CD4-positive, alpha-beta T cell treated with Interleukin-4 for 1 hour (primary cell): ENCODE measurements at places on chromosomes 3 and 15.

GRCh38 chr3:38543586-38543985, 47.4 kb downstream of the EXOG start:
- no peak for DNase-seq

DNA sequence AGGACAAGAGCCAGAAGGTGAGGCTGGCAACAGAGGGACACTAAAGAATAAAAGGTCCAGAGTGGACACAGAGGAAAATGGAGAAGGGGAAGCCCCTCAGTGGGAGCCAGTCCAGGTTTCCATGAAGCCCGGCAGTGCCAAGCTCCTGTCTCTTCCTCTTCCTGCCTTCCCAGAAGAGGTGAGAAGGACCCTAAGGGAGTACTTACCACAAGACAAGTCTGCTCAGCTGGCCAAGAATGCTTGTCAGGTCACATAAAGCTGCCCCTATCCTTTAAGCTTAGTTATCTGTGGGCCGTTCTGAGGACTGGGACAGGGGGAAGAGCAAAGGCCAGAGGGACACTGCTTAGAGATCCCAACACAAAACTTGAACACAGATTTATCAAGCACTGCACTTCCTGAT, 100.2 kb downstream of the RYK start:
- DNase-seq, result no peak

- no peak for DNase-seq
Observed at GRCh38 chr3:123317716-123318115, 116.0 kb downstream of the SEC22A start.

DNA sequence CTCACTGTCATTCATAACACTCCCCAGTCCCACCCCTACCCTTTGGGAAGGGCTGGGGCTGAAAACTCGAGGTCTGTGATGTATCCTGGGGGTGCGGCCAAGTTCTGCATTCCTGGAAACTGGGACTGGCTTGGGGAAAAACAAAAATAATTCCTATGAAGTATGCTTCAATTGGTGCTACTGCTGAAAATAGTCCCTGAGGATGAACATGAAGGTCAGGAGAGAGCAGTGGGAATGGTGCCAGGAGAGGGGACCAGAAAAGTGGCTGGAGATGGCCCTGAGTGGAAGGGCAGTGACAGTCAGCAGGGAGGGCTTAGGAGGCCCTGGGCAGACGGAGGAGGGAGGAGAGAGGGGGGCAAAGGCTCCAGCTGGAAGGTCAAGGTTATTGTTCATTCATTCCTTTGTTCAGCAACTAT, 4.8 kb upstream of the ISLR start:
- DNase-seq, result no peak

- DNase-seq, result no peak
Observed at GRCh38 chr3:88189361-88189810, 39.6 kb downstream of the C3orf38 start.

DNA sequence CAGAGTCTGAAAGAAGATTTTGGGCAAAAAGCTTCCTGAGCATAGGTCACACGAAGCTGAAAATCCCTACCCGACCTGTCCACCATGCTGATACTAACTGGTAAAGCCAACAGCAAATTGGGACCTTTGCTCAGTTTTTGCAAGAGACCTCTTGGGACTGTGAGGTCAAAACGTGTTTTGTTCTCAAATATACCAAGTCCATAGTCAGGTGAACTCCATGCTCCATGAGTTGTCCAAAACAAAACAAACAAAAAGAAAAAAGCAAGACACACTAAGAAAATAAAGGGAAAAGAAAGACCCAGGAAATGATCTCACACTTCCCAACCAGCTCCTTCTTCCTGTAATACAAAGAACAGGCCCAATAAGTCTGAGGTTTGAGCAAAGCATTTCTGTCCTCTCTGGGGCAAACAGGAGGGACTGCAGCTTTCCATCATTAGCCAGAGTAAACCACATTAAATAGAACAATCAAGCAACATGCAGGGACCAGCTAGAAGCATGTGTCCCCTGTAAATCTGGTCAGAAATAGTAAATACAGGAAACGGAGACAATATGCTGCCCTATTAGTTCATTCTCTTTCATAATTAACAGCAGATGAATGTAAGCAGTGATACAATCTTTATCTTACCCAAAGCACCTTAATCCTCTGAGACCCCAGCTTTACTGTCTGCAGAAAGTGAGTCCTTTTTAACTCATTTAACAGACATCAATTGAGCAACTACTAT, 125.0 kb upstream of the LIPC start:
- no peak for DNase-seq

DNA sequence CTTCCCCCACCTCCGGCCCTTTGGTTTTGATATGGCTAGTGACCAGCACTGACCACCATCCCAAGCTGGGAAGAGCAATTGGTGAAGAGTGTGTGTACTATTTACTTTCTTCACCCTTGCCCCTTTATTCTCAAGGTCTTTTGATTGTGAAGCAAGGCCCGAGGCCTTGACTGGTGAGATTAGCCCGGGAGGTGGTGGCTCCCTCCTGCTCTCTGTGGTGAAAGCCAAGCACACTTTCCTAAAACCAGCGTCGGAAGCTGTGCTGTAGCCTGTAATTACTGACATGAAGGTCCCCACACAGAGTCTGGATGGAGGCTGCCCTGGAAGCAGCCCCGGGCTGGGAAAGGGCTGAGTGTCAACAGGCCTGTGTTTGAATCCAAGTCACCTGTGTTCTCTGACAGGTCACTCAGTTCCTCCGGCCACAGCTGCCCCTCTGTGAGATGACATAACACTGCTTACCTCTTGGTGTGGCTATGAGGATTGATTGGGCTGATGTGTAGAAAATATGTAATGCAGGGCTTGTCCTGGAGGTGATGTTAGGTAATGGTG, 60.5 kb upstream of the PRR23C start:
- DNase-seq, result no peak

DNA sequence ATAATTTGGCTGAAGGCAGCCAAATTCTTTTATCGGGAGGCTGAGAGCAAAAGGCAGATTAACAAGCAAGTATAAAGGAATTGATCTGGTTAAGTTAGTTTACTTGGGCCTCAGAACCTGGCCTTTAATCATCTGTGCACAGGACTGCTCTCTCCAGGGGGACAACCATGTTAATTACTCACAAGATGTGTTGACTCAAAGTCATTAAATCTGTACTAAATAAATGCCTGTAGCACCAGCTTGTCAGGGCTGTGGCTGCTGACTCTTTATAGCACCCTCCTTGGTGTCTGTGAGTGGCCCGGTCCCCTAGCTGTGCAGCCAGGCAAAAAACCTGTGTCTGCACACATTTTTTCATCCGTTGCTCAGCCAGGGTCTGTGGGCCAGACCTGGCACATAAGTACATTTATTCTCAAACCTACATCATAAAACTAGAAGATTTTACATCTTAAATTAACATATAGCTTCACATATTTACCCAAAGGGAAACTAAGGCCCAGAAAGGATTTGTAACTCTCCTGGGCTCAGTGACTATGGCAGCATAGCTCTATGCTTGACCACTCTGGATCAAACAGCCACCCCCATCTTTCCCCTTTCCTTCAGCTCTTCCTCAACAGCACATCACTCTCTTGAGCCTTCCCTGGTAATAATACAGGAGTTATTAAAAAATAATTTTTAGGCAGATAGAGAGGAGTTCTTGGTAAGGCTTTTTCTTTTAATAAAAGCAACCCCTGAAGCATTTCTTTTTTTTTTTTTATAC, 51.4 kb downstream of the NCEH1 start:
- no peak for DNase-seq
